ENCODE measurements at places on chromosomes 2 and 18.

GRCh38 chr2:1502891-1503304 lies 89.6 kb downstream of the TPO start:
- DNase-seq: no peak

GRCh38 chr18:77165503-77166188 lies 33.1 kb upstream of the MBP start:
- no peak for DNase-seq

- DNase-seq: peak; percentile 63
These were observed 15.2 kb upstream of the PLEKHM3 start for GRCh38 chr2:208040199-208041171.

DNA sequence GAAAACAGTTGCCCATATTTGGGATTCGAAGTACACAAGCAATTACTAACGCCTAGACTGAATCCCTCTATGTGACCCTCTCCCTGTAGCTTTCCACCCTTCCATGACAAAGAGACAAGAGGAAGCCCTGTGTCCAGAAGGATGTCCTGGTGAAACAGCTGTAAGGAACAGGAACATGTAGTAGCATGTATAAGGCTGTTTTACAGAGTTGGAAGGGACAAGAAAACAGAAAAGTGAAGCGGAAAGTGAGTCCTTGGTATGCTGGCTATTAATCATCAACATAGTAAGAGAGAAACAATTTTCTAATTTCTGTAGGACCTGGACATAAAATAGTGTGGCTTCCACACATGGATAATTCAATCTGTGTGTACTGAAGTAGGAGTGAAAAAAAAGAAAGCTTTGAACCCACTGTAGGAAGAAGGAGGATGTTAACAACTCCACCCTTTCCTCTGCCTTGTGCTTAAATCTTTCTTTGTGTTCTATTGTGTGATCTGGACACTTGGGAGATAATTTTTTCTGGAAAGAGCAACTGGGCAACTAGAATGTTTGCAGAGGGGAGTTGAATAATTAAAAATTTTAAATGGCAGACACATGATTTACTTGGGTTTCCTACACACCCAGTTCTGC lies 162.3 kb upstream of the ZSWIM2 start:
- no peak for DNase-seq

All from stimulated activated naive CD4-positive, alpha-beta T cell treated with Interleukin-2 at 50 U/mL for 16 hours (primary cell).